Mammary epithelial cell (primary cell): ENCODE measurements at places on chromosomes 11 and 22. TPM values are rescaled to one million over a fixed set of nuclear protein-coding genes. Genes with fewer than 3 reads are reported as not detected.

DNA sequence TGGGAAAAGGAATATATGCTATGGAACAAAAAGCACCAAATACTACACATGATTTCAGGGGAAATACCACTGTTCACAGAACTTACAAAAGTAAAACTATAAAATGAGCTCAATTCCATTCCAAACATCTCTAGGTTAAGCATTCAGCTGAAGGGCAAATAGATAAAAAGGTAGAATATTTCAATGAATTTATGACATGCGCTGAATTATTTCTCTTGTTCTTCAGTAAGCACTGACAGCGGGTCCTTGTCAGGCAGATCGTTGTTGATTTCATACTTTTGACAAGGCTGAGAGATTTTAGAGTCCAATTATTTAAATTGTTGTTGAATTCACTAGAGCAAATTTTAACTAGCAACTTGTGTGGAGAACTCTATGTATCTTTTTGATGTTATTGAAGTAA, 449.6 kb downstream of the GUCY1A2 start:
- no peak for DNase-seq

DNA sequence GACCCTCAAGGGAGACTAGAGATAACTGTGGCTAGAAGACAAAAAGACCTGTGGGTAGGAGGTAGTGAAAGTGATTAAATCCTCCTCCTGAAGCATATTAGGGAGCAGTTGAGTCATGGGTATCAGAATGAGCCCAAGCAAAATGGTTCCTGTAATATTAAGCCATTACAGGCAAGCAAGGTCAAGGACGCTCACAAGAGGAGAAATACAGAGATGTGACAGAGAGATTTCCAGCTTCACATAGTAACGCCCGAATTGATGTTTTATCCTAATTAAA, 77.7 kb downstream of the FAM76B start:
- DNase-seq, result no peak

DNA sequence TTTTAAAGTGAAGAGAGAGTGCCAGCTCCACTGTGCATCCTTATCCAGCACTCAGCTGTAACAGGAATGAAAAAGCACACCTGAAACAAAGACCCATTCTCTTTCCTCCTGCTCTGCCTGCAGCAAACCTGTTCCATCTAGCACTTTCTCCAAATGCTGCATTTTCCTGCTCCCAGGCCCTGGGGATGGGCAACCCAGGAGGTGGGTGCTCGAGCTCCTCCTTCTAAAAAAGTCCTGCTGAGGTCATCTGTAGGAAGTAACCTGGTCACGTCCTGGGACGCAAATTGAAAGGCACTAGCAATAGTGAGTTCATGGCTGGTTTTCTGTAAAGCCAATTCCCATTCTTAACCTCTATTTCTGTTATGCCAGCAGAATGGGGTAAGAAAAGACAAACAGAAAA, 173.7 kb downstream of the MAML2 start:
- DNase-seq, result peak; percentile 32

- DNase-seq, result peak; percentile 20
Observed at GRCh38 chr11:112412383-112412782, 151.7 kb upstream of the PLET1 start.

DNA sequence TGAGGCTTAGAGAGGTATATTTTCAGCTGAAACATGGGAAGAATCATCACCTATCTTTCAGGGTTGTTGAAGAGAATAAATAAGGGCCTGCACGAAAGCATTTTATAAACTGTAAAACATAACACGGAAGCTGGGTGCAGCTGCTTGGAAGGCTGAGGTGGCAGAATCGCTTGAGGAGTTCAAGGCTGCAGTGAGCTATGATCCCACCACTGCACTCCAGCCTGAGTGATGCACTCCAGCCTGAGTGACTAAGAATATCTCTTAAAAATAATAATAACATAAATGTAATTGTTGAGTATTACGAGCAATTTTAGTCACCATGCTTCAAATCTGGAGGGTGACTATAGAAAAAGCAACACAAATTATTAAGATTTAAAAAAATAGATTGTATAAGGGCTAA, 16.3 kb downstream of the RBFOX2 start:
- DNase-seq, result no peak

- DNase-seq, result no peak
Observed at GRCh38 chr11:126512251-126512650, 156.8 kb downstream of the ST3GAL4 start.

GRCh38 chr22:47014636-47015345, 252.3 kb downstream of the TBC1D22A start:
- DNase-seq, result no peak

OSM gene
- not detected for total RNA-seq

BRMS1 gene
- total RNA-seq, result 62.2 and 69.4 TPM in 2 replicates

OR4D11 gene
- not detected in 2 replicates for total RNA-seq

KCNQ1OT1 gene
- total RNA-seq, result 0.45 and 0.82 TPM in 2 replicates
